Stimulated activated CD8-positive, alpha-beta memory T cell treated with anti-CD3 and anti-CD28 coated beads, Interleukin-15, amount 100 ng/mL, for 48 hours (primary cell): ENCODE measurements at places on chromosomes 6 and 20.

- DNase-seq: peak; percentile 57
Observed at GRCh38 chr6:33418690-33419291, 884 bp upstream of the CUTA start.

DNA sequence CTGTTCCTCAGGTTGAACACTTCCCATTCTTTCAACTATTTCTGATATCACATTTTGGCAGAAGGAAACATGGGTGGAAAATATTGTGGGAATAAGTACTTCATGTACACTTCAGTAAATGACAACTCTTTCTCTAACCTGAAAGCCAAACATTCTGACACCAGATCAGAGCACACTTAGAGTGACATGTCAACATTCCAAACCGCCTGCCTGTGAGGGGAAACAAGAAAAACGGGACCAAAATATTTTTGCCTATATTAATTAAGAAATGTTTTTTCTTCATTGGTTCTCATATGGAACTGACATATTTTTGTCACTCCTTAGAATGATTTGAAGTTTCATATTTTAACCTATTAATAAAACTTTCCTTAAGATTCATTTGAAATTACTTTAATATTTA is 483.1 kb downstream of the MAFB start:
- no peak for DNase-seq

DNA sequence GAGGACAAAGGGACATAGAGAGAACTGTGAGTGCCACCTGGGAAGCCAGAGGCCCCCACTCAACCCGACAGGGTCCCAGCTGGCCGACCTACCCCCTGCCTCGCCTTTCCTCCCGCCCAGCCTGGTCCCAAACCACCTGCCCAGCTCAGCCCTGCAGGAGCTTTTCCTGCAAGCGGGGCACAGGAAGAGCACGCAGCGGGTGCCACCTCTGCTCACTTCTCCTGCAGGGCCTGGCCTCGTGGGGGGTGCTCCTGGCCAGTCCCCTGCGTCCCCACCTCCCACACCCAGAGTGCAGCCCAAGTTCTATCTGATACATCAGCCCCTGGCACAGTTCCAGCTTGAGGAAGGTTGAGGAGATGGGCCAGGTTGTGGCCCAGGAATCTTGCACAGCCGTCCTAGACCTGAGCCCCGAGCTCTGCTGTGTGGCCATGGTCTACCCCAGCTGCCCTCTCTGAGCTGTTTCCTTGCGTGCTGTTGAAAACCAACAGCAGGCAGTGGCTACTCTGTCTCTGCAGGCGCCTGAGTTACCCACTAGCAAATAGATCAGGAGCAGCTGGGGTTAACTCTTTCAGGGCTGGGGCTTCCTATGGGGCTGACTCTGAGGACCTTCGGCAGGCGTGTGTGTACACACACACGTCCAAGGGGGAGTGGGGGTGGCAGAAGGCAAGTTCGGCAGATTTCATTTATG is 1.7 kb downstream of the NECAB3 start:
- DNase-seq: no peak

DNA sequence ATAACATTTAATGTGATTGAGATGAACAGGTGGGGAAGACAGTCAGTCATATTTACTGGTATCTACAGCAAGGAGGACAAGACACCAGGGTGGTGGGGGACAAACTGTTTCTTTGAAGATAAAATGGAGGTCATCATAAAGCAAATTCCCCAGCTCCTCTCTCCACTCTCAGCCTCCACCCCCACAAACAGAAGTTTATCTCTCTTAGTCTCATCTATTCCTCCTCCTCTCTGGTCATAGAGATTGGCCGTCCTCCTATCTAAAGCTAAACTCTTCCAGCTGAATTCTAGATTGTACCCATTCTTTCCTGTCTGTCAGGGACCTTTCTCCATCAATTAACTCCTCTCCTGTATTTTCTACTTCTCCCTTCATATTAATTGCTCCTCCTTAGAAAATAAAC is 71.1 kb downstream of the KIF6 start:
- no peak for DNase-seq

- no peak for DNase-seq
Observed at GRCh38 chr20:20407891-20408805, 40.2 kb downstream of the INSM1 start.

- no peak for DNase-seq
Observed at GRCh38 chr6:38364775-38365174, 275.0 kb downstream of the BTBD9 start.

DNA sequence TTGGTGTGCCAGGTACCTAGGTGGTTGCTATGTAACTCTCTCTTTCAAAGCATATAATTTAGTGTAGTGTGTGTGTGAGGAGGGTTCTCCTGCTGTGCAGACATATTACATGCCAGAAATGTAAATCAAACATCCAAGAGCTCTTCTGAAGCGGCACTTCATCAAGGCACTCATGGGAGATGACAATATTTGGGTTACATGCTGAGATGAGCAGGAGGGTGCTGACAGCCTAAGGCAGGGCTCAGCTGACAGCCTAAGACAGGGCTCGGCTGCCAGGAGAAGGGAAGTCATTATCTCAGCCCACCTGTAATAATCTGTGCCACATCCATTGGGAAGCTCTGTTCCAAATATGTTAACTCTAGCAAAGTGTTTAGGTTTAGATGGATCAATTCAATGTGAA is 39.1 kb downstream of the ADGRF5 start:
- DNase-seq: no peak

DNA sequence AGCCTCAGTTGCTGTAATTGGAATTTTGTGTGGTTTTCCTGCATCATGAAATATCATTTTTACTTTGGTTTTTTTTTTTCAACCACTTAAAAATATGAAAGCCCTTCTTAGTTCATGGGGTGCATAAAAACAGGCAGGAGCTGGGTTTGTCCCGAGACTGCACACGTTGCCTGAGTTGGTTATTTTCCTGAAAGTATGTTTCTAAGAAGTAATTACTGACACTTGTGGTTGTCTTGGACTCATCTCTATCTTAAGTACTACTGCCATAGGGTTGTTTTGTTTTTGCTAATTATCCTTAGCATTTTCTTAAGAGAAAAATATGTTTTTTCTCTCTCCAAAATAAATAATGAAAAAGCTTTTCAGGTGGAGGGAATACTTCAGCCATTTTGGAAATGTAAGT is 40.1 kb downstream of the FAM120B start:
- no peak for DNase-seq

- no peak for DNase-seq
Observed at GRCh38 chr20:13356591-13356990, 135.5 kb downstream of the ISM1 start.

- no peak for DNase-seq
Observed at GRCh38 chr6:53828966-53829697, 34.3 kb downstream of the LRRC1 start.

DNA sequence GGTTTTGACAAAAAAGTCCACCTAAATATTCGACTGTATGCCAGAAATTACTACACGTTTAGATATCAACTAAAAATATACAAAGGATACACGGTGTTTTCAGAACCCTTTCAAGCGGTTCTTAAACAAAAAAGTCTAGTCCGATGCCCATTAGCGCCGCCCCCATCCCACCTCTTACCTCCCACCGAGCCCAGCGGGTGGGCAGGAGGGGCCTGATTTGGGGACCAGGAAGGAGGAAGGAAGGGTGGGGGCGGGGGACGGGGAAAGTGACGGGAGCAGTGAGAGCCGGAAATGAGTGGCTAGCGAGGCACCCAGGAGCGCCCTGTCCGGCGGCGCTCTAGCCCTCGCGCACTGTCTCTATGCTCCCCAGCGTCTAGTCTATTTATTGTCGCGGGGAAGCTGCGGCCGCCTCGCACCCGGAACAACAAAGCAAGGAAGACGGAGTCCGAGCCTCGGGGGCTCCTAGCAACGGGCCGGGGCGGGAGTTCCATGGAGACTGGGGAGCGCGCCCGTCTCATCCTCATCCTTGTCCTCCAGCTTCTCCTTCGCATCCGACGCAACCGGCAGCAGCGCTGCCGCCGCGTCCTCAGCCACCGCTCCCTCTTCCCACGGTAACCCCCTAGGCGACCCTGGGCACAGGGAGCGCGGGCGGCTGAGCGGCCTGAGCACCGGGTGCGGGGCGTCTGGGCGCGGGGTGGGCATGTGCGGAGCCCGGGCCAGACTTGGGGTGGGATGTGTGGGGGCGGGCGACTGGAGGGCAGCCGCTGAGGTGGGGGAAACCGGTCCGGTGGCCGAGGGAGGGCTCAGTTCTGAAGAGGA is at the start of gene TBPL1:
Gene TBPL1, plus strand, starts transcription at position 410 of the 819 bp plus-strand sequence. CDS start 26,902 bp downstream, outside the sequence.
- DNase-seq: peak; percentile 88

GRCh38 chr20:63238514-63239125 is 2.9 kb downstream of the BIRC7 start:
- no peak for DNase-seq

DNA sequence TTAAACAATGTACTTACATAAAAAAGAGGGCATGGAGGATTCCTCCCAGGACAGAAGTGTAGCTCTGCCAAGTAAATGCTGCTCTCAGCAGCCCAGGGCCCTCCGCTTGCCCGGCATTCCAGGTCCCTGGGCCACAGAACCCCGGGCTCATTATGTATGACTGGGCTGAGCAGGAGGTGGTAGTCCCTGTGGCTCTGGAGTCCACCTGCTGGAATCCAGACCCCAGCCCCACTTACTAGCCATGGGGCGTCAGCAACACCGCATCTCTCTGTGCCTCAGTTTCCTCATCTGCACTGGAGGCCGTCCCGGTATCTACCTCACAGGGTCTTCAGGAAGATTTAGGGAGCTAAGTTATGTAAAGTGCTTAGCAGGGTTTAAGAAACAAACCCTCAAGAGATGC is 55.4 kb downstream of the PSMG4 start:
- DNase-seq: no peak

DNA sequence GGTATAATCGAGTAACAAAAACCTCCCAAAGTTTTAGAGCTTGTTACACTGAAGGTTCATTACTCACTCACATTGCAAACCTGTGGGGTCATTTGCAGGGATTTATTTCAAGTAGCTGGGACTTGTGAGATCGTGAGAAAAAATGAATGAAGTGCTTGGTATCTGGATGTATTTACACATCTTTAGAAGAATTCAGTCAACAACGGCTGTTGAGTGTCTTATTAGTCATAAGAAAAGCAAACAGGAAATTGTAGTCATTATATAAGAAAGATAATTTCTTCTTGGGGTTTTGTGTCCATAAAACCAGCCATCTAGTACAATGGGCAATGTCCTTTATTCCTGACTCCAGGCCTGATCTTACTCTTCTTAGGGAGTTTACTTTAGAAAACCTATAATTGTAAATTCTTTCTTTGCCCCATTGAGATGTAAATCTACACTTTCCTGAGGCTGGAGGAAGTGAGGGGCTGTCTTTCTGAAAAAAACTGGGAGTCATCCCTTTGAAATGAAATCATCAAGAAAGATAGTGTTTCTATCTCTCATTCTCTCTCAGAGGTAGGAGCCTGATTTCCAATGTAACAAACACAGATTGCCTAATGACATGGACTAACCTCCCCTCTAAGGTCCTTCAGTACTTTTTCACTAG is 202.5 kb upstream of the ASCC3 start:
- DNase-seq: no peak

- no peak for DNase-seq
Observed at GRCh38 chr6:32045811-32046449, 7.7 kb downstream of the CYP21A2 start.

DNA sequence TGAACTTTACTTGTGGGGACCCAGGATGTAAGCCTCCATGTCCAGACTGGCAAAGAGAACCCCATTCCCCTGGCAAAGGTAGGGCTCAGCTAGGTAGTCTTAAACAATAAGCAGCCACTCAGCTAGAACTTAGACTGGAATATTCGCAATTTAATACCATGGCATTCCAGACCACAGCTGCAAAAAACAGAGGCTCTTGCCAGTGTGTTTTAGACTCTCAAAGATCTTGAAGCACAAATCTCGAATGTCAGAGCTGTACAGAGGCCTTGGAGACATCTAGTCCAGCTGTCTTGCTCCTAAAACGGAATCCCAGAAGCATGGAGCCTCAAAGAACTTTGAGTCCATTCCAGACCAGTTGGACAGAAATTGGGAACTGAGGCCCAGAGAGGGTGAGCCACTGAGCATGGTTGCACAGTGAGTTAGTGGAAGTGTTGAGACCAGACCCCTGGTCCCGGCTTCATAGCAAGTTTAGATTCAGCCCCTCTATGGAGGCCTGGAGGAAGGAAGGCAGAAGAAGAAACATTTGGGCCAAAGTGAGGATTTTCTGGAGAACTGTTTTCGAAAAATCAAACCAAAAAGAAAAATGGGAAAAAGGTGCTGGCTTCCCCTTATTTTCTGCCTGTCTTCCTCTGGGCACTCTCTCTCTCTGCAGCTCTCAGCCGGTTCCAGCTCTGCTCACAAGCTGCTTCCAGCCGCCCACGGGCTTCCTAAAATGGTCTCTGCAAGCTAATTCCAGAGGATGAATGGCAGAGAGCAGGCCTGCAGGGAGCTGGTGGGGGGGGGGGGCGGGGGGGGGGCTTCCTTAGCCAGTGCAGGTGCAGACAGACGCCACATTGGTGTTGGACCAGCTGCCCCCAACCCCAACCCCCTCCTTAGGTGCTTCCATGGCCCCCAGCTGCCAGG is 32.4 kb downstream of the AAR2 start:
- no peak for DNase-seq

GRCh38 chr6:91435630-91436029 is 848.8 kb upstream of the MAP3K7 start:
- DNase-seq: no peak

DNA sequence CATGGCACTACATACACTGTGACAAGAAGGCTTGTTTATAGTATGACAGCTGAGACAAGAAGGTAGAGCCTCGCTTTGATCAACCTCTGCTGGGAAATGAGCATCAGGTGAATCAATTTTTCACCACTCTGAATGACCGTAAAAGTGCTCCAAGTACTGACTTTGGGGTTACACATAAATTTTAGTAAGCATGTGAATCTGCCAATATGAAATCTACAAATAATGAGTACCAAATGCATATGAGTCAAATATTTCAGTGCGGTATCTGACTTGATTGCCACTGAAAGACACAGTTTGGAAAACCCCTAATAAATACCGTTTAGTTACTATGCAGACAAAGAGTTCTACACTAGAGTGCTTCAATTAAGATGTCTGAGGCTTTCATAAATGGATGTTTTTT is 77.8 kb downstream of the ATG5 start:
- DNase-seq: no peak

GRCh38 chr20:63697868-63698545 is 1.6 kb downstream of the TNFRSF6B start:
- no peak for DNase-seq

DNA sequence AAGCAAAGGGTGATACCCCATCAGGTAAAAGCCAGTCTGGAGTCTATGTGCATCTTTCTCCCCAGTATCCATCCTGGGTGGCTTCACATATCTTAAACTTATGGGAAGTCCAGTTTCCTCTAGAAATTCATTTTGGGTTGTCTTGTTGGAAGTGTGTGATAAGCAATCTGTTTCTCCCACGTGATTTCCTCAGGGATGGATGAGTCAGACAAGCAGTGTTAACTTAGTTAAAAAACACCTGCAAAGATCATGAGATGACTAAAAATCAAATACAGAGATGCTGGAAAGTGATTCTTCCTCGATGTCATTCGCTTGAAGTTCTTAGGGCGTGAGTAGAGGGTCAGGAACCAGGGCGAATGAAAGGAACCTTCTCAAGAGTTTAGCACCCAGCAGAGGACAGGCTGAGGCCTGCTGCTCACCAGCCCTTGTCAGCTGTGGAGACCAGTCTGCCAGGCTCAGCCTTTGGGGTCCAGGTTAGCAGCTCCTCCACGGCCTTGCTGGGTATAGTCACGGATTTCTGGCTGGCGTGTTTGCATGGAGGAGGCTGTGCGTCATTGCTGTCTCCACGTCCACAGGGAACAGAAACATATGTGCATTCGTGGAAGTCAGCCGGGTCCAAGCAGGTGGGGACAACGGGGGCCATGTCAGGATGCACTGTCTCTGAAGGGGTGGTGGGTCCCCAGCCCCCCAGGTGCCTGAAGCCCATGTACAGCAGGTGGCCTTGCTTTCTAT is 2.8 kb upstream of the PNPLA1 start:
- no peak for DNase-seq
